ENCODE measurements at places on chromosomes 5 and 9. TPM values are rescaled to one million over a fixed set of nuclear protein-coding genes. Genes with fewer than 3 reads are reported as not detected.

UBE2D2 gene
- total RNA-seq: 161 TPM

SLC24A2 gene
- 0.16 TPM for total RNA-seq

PALM2AKAP2 gene
- 61.3 TPM for total RNA-seq

- no peak overlapping the region for H3K27ac ChIP-seq
- no peak overlapping the region for H3K4me3 ChIP-seq
These were observed 5.9 kb downstream of the COL15A1 start for GRCh38 chr9:98949565-98949964.

GRCh38 chr5:673831-674629 lies 19.1 kb downstream of the TPPP start:
- no peaks in the 10 kb centered on the region for H3K36me3 ChIP-seq
- peaks cover 16% of the 10 kb centered on the region for H3K27me3 ChIP-seq
- no peak overlapping the region for H3K27ac ChIP-seq
- H3K4me1 ChIP-seq: peaks cover 21% of the 10 kb centered on the region

DNA sequence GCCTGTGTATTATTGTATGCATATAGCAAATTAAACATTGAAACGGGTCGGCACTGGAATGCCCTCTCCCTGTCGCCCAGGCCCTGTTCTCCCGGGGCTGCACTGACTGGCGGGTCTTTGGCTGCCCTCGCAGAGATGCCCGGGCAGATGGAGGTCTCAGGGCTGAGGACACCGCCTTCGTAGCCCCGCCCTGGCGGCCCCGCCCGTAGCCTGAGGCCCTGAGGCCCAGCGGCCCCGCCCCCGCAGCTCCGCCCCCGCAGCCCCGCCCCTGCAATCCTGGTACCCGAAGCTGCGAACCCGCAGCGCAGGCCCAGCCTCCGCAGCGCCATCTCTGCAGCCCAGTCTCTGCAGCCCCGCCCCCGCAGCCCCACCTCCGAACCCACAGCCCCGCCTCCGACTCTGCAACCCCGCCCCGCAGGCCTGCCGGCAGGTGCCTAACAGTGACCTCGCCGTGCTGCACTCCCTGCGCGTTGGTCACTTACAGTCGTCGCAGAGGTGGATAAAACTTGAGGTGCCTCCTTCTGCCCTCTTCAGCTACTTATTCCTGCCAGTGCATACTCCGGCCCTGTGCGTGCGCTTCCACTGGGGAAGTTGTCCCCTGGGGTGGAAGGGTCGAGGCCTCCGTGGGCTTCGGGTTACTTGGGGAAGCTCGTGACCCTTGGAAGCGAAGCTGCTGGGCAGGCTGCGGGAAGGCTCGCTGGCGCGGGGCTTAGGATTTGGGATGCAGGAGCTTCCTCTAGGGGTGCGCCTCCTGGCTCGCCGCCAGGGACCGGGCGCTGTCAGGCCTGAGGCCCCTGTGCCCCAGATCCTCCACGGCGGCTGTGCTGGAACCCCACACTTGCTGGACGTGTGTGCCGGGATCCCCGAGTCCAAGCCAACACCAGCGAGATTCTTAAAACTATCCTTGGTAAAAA lies 72.3 kb downstream of the ICE1 start:
- peaks cover 3% of the 10 kb centered on the region for H3K27me3 ChIP-seq
- peaks cover 7% of the 10 kb centered on the region for H3K36me3 ChIP-seq
- DNase-seq: peak; percentile 20
- H3K27ac ChIP-seq: no peak overlapping the region
- H3K4me3 ChIP-seq: no peak overlapping the region

GRCh38 chr9:92970467-92970923 lies 23.2 kb downstream of the FGD3 start:
- no peaks in the 10 kb centered on the region for H3K27me3 ChIP-seq
- H3K4me1 ChIP-seq: peaks cover 4% of the 10 kb centered on the region
- H3K36me3 ChIP-seq: no peaks in the 10 kb centered on the region
- H3K4me3 ChIP-seq: no peak overlapping the region
- no peak overlapping the region for H3K27ac ChIP-seq

GRCh38 chr9:116358251-116358650 lies 204.7 kb downstream of the PAPPA start:
- no peak overlapping the region for H3K27ac ChIP-seq
- peaks cover 4% of the 10 kb centered on the region for H3K4me1 ChIP-seq
- H3K27me3 ChIP-seq: peaks cover 2% of the 10 kb centered on the region
- peaks cover 2% of the 10 kb centered on the region for H3K36me3 ChIP-seq
- H3K4me3 ChIP-seq: no peak overlapping the region
- no peak for DNase-seq

DNA sequence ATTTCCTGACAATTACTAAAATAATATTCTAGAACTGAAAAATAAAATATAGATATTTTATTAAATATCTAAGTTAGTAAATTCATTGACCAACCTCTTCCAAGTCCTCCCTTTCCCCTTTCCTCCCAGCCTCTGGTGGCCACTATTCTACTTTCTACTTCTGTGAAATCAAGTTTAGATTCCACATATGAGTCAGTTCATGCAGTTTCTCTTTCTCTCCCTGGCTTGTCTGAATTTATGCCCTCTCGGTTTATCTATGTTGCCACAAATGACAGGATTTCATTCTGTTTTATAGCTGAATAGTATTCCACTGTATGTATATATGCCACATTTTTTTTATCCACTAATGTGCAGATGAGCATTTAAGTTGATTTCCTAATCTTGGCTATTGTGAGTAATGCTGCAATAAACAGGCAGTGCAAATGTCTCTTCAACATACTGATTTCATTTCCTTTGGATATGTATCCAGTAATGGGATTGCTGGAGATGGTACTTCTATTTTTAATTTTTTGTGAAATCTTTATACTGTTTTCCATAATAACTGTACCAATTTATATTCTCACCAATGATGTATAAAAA lies 52.3 kb downstream of the WDR36 start:
- H3K36me3 ChIP-seq: no peaks in the 10 kb centered on the region
- H3K4me3 ChIP-seq: no peak overlapping the region
- H3K27ac ChIP-seq: no peak overlapping the region
- DNase-seq: no peak

GRCh38 chr9:37264539-37264938 lies 144.2 kb downstream of the ZCCHC7 start:
- H3K27ac ChIP-seq: no peak overlapping the region
- no peaks in the 10 kb centered on the region for H3K4me1 ChIP-seq
- no peaks in the 10 kb centered on the region for H3K27me3 ChIP-seq
- H3K36me3 ChIP-seq: no peaks in the 10 kb centered on the region
- DNase-seq: no peak
